ENCODE measurements at places on chromosomes 4 and X.
A peak's percentile ranks its signal among the peaks of the same experiment; 100 is the strongest.

DNA sequence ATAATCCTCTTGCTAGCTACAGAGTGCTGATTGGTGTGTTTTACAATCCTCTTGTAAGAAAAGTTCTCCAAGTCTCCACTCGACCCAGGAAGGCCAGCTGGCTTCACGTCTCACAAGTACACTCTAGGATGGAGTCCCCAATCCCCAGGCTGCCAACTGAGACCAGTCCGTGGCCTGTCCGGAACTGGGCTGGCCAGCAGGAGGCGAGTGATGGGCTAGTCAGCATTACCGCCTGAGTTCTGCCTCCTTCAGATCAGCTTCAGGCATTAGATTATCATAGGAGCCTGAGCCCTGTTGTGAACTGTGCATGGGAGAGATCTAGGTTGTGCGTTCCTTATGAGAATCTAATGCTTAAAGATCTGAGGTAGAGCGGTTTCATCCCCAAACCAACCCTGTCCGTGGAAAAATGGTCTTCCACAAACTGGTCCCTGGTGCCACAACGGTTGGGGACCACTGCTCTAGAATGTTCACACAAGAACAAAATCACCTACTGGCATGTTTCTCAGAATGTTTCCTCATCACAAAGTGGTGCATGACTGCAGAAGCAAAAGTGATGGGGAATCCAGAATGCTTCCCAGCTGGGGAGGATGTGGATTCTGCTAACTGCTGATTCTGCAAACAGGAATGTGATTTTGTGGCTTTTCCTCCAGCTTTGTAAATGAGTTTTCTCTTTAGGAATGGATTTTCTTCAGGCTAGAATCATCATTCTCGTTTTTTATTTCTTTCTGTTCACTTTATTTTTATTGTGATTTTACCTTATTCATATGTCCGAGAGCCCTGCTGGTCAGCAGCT, 40.9 kb downstream of the SEPTIN11 start:
- DNase-seq, result no peak

- no peak for DNase-seq
These were observed 6.7 kb downstream of the TCEAL1 start for GRCh38 chrX:103635436-103635835.

DNA sequence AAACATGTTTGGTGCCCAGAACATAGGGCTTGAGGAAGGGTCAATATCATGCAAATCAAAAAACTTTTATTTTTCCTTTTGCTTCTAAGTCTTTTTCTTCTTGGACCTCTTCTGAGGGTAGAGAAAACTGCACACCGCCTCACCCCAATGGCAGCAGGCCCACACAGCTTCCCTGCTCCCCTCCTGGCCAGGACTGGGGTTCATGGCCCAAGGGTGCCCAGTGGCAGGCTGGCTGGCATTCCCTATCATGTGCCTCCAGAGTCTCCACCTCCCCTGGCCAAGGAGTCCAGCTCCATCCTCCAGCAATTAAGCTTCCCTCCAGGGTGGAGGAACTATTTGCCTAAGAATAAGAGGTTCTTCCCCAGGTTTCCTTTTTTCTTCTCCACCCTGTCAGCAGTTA, 529.6 kb upstream of the SPANXN1 start:
- no peak for DNase-seq

DNA sequence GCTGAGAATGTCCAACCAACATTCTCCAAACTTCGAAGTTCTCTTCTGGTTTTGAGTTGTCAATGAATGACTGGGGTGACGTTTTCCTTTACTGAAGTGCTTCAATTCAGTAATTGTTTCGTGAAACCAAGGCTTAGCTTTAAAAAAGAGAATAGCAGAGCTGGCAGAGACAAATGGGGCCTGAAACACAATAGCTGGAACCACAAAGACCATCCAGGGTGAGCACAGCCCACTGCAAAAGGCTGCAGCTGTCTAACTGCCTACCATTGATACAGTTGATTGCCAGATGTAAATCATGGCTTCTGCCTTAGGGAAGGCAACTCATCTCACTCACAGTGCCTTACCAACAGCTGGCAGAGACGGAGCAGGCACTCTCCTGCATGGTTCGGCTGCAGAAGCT, 78.7 kb upstream of the ZNF518B start:
- DNase-seq, result no peak

DNA sequence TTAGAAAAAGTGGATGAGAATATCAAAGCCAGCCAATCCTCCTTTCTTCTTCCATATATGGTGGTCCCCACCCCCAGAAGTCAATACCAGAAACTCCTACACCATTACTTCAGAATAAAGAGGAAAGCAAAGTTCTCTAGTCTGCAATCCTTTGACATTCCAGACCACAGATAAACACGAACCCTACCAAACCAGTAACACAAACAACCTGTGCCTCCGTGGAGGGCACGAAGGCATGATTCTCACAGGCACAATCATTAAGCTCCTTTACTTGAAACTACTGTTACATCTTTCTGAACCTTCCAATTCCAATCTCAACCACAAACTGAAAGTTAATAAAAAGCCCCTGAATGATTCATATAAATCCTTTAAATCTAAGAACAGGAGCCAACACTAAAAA, 16.3 kb downstream of the MAML3 start:
- no peak for DNase-seq

GRCh38 chr4:130486186-130486585, 1390.2 kb downstream of the C4orf33 start:
- peak; percentile 6 for DNase-seq

DNA sequence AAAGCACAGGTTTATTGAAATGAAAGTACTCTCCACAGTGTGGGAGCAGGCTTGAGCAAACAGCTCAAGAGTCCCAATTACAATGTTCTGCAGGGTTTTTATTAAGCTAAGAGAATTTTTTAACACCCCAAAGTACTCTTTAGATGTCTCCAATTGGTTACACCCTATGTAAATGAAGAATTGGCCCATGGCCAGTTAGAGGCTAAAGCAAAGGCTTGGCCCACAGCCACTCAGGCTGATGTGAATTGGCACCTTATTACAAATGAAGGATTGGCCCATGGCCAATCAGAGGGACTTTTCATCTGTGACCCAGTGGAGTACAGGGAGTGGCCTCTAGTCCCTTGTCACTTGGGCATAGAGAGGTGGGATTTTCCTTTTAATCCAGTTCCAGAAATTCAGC, 30.1 kb upstream of the IQCM start:
- no peak for DNase-seq

DNA sequence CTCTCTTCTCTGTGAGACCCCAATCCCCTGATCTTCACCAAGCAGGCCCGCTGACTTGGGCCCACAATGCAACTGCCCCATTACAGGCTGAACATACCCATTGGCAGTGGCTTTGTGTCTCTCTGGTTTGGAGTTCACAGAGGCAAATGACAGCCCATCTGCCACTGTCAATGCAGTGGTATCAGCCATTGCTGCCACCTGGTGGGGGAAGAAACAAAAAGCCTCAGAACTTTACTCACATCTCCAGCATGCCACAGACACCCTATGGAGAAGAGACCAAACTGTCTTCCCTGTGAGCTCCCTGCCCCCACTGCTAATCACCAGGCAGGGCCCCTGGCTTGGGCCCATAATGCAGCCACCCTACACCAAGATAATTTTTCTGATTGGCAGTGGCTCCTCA, 729.3 kb upstream of the ACTRT1 start:
- DNase-seq, result no peak

GRCh38 chr4:184768296-184768695, 34.4 kb upstream of the CENPU start:
- no peak for DNase-seq

- no peak for DNase-seq
These were observed 3.2 kb downstream of the ADH1C start for GRCh38 chr4:99349338-99349737.

DNA sequence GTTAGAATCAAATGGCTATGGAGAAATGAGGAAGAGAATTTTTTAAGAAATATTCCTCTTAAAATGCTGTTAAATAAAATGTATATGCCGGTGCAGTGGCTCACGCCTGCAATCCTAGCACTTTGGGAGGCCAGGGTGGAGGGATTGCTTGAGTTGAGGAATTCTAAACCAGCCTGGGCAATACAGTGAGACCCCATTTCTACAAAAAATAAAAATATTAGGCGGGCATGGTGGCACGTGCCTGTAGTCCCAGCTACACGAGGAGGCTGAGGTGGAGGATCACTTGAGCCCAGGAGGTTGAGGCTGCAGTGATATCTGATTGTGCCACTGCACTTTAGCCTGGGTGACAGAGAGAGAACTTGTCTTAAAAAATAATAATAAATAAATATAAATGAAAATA, 7.9 kb upstream of the FUNDC1 start:
- DNase-seq, result no peak

- no peak for DNase-seq
These were observed 74.8 kb upstream of the PASD1 start for GRCh38 chrX:151488677-151489076.

GRCh38 chr4:165877286-165877685, 4.2 kb downstream of the TLL1 start:
- DNase-seq, result peak; percentile 22

GRCh38 chrX:129529685-129530281, 6.5 kb upstream of the SMARCA1 start:
- DNase-seq, result peak; percentile 26
